Stomach (tissue), 19 donors: ENCODE measurements at places on chromosomes 6 and 20. TPM values are rescaled to one million over a fixed set of nuclear protein-coding genes. Genes with fewer than 3 reads are reported as not detected.

The KCNS1 gene
- not detected for total RNA-seq

The CLDN20 gene
- not detected for total RNA-seq

The TFAP2D gene
- not detected for total RNA-seq

The COX7A2 gene
- total RNA-seq, result 1,121 TPM

The FLRT3 gene
- 2.3 TPM for total RNA-seq

- DNase-seq, result no peak
Observed at GRCh38 chr6:18245642-18246041, 18.7 kb downstream of the DEK start.

- DNase-seq, result no peak
Observed at GRCh38 chr20:32611286-32611685, 26.2 kb upstream of the NOL4L start.

GRCh38 chr6:72712910-72713309, 91.0 kb downstream of the KCNQ5 start:
- DNase-seq, result no peak

- no peak for DNase-seq
Observed at GRCh38 chr6:108665495-108666196, 104.9 kb downstream of the FOXO3 start.

GRCh38 chr20:64150756-64151632, 13.3 kb upstream of the MYT1 start:
- DNase-seq, result no peak

- no peak for DNase-seq
Observed at GRCh38 chr6:113888493-113888892, 31.3 kb downstream of the MARCKS start.

The OPN5 gene
- total RNA-seq, result not detected

GRCh38 chr20:49501917-49502316, 19.4 kb upstream of the KCNB1 start:
- no peak for DNase-seq

The SLA2 gene
- total RNA-seq, result 1.3 TPM

The TEAD3 gene
- total RNA-seq, result 19.1 TPM

DNA sequence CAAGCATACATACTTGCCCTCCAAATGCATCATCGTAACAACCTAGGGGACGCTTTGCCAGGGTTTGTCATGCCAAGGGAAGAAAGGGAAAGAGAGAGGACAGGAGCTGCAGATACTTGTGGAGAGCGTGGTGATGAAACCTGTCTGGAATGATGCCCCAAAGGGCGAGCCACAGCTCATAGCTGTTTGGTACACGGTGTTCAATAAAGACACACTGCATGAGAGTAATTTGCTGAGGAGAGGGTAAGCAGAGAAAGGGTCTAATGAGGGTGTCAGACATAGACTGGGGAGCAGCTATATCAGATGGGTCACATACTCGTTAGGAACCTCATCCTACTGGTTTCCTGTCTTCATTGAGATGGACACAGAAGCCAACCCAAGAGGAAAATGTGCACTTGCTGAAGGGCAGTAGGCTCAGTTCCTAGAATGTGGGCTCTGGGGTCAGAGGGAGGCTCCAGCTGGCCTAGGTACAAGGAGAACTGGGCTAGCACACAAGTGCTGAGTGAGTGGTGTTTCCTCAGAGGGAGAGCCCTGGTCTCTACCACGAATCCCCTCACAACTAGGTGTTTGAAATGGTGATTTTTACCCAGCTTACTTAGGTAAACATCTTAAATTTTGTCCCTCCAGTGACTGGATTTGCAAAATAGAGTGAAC, 5.2 kb upstream of the FOXO3 start:
- no peak for DNase-seq

The ARMH2 gene
- total RNA-seq, result not detected
